A172 (cell line): ENCODE measurements at places on chromosomes 5 and 9.

GRCh38 chr5:168469816-168470215 is 16.5 kb upstream of the RARS1 start:
- DNase-seq: no peak

- DNase-seq: no peak
These were observed 78.5 kb downstream of the SHB start for GRCh38 chr9:37990404-37991015.

- no peak for DNase-seq
These were observed at the start of gene ANKRD31 for GRCh38 chr5:75236322-75237316. Gene ANKRD31, minus strand, starts transcription at chr5:75236878. Its CDS starts 192 bp downstream, at chr5:75236686.

DNA sequence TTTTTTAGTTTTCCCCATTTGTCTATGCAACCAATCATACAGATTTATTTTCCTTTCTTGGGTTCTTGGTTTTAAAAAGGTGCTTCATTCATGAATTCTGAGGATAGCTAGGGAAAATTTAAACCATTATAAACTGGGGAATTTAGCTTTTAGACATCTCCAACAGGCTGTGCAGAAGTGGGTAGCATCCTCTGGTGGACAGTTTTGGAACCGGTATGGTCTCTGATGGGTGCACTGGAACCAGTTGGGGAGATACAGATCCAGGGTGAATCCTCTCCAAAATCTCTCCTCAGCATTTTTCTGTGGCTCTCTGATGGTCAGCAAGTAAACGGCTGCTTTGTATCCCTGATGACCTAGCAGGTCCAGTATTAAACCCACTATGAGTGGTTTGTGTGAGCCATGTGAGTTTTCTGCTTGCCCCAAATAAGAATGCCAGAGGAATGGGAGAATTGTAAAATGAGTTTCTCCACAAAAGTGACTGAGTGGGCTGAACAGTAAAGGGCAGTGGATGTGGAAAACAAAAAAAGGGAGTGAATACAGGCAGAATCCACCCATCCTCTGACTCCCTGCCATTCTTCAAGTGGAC is 9.1 kb upstream of the DNAJC25 start:
- peak; percentile 26 for DNase-seq

DNA sequence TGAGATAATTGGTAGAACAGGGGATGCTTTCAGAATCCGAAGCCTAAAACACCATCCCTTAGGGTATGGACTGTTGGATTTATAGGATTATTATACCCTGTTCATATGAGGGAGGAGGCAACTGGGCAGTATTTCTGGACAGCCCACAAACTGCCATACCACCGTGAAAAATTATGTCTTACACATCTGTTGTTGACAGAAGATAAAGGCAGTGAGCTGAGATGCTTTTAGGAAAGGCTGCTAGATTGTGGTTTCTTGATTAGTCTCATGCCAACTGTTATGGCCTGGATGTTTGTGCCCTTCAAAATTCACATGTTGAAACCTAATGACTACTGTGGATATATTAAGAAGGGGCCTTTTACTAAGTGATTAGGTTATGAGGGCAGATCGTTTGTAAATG is 83.7 kb upstream of the DHFR start:
- no peak for DNase-seq

- no peak for DNase-seq
These were observed 90.8 kb upstream of the PRRC1 start for GRCh38 chr5:127426661-127427060.

DNA sequence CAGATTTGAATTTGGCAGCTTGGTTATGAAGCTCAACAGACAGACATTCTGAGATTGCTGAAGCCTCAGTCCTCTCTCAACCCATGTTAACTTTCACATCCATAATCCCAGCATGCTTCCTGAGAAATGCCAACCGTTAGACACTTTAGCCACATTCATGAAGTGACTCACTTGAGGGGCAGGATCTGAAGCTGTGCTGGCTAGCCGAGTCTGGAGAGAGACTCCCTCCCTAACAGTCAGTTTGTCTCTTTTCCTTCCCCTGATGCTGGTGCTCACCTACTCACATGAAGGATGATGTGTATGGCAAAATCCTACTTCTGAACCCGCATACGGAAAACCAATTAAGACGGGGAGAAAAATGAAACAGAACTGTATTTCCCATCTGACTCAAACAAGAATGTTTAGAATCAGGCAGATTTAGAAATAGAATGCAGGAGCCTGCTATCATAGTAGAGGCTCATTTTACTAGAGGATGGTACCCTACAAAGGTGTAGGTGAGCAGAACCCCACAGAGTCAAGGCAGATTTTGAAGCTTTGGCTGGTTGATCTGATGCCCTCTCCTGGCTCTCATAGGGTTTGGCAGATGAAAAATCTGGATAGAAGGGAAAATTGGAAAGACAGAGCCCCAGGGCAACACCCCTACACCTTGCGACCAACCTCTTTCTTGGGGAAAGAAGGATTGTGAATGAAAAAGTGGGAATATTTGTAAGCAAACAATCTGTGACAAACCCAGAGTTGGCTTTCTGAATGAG is 150.9 kb upstream of the LHFPL2 start:
- DNase-seq: peak; percentile 64
